Mucosa of gallbladder (tissue), 1 donor: ENCODE measurements at places on chromosomes 3 and 15.

GRCh38 chr3:15528854-15529537 is 7.5 kb upstream of the COLQ start:
- no peak for DNase-seq

DNA sequence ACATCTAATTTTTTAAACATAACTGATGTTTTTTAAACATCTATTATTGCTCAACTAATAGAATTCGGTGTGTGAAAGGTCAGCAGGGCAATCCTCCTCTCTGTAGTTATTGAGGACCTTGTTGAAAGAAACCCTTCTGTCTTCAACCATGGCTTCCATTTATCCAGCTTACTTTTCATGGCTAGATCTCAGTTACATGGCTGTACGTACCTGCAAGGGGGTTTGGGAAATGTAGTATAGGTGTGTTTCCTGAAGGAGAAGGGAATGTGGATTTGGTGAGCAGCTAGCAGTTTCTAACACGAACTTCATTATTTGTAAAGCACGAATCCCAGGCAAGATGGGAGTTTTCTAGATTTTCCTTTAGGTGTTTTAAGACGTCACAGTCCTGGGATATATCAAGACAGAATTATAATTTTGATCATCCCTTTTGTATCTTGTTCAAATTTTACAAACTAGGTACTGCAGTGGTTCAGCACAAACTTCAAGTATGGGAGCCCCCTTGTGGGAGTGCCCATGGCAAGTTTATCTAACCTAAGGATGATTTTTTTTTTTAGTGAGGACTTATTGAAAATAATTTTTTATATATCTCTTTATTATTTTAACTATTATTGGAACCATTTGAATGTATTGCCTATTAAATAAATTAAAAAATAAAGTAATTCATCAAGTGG is 41.6 kb downstream of the FBXL2 start:
- no peak for DNase-seq

DNA sequence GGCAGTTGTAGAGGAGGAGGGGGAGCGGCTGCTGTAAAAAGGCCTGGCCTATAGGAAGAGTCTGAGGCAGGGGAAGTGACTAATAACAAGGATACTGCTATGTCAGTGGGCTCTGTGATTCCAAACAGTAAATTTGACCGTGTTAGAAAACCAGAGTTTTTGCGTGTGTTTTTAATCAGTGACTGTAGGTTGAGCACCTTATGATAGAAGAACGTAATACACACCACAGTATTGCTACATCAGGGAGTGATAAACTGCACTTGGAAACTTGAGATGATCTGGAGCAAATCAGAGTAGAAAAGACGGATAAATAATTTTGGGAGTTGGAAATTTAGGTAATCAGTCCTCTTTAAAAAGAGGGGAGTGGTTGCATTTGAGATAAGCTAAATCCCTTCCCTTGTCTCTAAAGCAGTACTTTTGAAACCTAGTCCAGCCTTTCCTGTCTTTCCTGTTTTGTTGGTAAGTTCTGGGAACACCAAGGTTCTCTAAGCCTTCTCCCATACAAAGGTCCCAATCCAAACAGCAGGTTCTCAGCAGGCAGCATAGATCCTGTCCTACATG is 130.5 kb upstream of the NR2E3 start:
- no peak for DNase-seq

DNA sequence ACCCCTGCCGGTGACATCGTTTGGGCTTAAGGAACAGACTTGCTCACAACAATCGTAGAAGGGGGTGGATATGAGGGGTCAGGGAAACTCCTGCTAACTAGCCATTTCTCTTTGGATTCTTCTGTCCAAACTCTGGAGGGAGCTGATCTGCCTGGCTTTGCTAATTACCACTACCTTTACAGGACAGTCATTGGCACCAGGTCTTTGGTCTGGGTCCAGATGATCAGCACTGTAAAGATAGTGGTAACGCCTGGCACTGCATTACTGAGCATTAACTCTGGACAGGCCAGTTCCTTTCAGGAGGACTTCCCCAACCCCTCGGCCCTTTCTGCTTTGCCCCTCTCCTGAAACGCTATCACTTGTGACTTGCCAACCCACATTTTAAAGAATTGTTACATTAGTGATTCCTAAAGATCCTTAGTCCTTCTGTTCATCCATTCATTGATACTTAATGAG is 788 bp downstream of the UQCC5 start:
- no peak for DNase-seq

DNA sequence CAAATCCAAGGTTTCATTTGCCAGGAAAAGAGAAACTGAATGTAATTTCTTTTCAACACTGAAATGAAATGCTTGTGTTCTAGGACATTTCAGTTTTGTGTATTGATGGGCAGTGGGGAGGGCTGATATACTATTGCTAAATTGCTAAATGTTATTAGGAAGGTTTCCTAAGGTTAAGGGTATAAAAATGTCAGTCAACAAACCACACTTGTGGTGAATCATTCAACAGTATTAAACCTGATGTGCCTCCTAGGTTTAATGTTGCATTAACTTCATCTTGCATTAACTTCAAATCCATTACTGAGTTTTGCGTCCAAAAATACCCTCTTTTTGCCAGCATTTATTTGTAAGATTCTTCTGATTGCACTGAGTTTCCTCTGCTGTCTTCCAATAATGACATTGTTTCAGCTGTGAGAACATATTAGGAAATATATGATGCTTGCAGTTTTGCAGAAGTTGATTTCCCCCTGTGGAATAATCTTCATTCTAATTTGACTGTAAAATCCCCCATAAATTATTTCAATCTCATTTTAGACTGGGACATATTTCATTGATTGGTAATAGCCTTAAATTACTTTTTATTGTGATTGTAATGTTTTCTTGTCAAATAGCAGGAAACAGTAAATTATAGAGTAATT is 758.3 kb downstream of the GBE1 start:
- DNase-seq, result no peak

GRCh38 chr3:165553371-165553770 is 283.9 kb downstream of the BCHE start:
- DNase-seq, result no peak

DNA sequence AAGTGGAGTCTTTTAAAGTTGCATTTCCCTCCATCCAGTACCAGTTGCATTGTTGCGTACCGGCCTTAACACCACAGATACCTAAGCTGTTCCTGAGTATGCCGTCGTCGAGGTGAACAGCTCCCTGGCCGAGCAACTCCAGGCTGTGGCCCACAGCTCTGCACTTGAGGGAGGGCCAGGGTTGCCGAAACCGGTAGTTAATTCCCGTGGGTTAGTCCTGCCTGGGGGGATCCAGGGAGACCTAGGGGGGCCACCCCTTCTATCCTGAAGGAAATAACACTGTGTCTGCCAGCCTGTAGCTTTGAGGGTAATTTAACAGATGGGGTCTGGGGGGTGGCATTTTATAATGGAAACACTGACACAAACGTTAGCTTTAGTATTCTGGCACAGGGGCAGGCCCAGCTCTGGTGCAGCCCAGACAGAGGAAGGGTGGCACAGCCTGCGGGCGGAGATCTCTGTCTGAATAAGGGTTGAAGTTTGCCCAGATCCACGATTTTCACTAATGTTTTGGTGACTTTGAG is 60.8 kb downstream of the RGMA start:
- DNase-seq, result no peak

GRCh38 chr3:172448661-172449465 is 607 bp upstream of the GHSR start:
- DNase-seq, result no peak
